ENCODE measurements at places on chromosomes 2 and 18.

GRCh38 chr2:191051177-191051576 lies 37.2 kb upstream of the STAT1 start:
- H3K27ac ChIP-seq, result no peak overlapping the region
- no peak overlapping the region for H3K4me3 ChIP-seq
- H3K27me3 ChIP-seq, result no peaks in the 10 kb centered on the region
- H3K4me1 ChIP-seq, result peaks cover 18% of the 10 kb centered on the region
- DNase-seq, result no peak

DNA sequence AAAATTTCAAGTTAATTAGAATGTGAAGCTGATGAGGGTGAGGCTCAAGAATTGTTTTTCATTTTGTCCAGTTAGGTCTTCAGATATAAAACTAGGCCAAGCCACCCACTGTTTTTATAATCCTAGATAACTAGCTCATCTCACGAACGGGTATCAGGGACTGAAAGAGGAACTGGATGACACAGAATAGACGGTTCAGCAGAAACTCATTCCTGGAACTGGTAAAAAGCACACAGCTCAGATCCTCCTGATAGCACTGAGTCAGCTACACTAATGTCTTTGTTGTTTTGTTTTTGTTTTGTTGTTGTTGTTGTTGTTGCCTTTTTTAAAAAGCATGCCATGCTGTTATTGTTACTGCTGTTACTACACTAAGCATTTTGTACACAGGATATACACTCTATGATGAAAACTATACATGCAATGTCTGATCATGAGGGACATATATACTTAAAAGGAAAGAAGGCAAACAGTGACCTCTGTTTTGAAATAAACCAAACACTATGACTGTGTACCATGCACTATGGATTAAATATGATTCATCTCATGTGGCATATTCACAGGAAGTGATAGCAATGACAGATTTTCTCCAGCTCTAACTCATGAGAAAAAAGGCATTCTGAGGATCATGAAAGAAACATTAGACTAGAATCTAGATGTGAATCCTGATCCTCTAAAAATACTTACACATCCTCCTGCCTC lies 437.6 kb downstream of the NCKAP5 start:
- peaks cover 7% of the 10 kb centered on the region for H3K4me1 ChIP-seq
- H3K27me3 ChIP-seq, result peaks cover 12% of the 10 kb centered on the region
- H3K4me3 ChIP-seq, result no peak overlapping the region
- H3K27ac ChIP-seq, result no peak overlapping the region
- no peak for DNase-seq

DNA sequence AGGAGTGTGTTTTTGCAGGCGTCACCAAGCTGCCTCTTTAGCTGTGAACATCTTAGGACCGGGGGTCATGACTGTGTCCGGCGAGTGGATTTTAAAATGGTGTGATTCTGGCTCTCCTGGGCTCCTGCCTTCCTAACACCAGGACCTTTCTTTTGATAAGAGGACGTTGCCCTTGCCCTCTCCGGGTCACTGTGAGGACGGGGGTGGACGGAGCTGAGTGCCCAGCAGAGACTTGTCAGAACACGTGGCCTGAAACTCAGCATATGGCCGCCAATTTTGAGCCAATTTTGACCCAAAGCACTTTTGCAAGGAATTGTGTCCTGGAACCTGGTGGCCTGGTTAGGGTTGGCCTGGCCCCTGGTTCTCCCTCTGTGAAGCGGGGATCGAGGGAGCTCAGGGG lies 40.2 kb downstream of the RTP5 start:
- H3K4me3 ChIP-seq, result no peak overlapping the region
- peaks cover 4% of the 10 kb centered on the region for H3K4me1 ChIP-seq

DNA sequence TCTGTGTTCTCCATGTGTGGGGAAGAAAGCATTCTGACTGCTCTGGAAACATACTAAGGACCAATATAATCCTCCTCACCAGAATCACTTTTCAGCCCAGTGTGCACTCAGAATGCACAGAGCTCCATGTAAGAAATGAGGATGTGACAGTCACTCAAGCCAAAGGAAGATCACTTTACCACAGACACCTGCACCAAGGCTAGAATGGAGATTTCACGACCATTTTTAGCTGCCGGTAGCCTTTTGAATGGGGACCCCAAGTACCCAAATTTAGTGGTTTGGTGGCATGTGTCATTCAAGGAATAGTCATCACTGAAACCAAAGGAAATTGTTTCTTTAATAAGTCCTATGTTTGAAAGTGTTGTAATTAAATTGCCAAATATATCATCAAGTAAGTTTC lies 613.2 kb upstream of the ACVR2A start:
- no peaks in the 10 kb centered on the region for H3K27me3 ChIP-seq
- no peaks in the 10 kb centered on the region for H3K36me3 ChIP-seq
- no peak for DNase-seq
- no peak overlapping the region for H3K4me3 ChIP-seq

- no peak overlapping the region for H3K4me3 ChIP-seq
- no peaks in the 10 kb centered on the region for H3K4me1 ChIP-seq
- peaks cover 7% of the 10 kb centered on the region for H3K36me3 ChIP-seq
- H3K27me3 ChIP-seq, result no peaks in the 10 kb centered on the region
- H3K27ac ChIP-seq, result no peak overlapping the region
Measured at GRCh38 chr2:3189961-3190360, 187.7 kb downstream of the EIPR1 start.

DNA sequence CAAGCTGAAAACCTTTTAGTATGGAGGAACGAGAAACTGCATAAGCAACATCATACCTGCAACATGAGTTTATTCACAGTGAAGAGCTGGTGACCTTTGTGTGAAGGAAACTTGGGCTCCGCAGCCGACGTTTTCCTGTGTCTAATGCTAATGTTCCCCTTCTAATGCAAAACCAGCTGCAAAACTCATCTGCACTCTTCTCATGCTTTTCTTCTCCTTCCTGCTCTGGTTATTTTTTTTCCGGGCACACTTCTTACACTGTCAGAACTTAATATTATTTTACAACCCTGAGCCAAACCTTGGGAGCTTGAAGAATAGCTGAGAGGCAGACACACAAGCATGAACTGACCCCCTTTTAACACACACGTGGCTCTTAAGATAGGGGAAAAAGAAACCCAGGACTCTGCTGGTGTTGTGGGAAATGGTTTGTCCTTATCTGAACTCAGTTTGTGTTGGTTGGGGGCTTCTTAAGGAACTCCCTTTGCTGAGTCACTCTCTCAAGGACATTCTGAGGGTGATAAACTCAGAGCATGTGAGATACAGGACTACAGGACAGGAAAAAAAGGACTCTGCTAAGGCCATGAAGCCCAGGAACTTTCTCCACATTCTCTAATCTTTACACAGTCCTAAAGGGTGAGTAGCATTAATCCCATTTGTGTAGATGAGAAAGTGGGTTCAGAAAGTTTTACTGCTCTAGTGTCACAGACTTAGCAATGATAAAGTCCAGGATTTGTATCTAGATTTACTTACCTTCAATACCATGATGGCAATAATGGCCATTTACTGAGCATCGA lies 439.3 kb upstream of the TRIB2 start:
- no peak overlapping the region for H3K27ac ChIP-seq
- no peak for DNase-seq

DNA sequence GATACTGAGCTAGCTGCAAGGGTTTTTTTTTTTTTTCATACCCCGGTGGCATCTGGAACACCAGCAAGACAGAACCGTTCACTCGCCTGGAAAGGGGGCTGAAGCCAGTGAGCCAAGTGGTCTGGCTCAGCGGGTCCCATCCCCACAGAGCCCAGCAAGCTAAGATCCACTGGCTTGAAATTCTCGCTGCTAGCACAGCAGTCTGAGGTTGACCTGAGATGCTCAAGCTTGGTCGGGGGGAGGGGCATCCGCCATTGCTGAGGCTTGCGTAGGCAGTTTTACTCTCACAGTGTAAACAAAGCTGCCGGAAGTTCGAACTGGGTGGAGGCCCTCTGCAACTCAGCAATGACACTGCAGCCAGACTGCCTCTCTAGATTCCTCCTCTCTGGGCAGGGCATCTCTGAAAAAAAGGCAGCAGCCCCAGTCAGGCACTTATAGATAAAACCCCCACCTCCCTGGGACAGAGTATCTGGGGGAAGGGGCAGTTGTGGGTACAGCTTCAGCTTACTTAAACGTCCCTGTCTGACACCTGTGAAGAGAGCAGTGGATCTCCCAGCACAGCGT lies 5.1 kb upstream of the MIB1 start:
- H3K4me1 ChIP-seq, result peaks cover 7% of the 10 kb centered on the region
- DNase-seq, result no peak
- peaks cover 14% of the 10 kb centered on the region for H3K36me3 ChIP-seq
- H3K27me3 ChIP-seq, result no peaks in the 10 kb centered on the region
- H3K27ac ChIP-seq, result no peak overlapping the region
- no peak overlapping the region for H3K4me3 ChIP-seq

DNA sequence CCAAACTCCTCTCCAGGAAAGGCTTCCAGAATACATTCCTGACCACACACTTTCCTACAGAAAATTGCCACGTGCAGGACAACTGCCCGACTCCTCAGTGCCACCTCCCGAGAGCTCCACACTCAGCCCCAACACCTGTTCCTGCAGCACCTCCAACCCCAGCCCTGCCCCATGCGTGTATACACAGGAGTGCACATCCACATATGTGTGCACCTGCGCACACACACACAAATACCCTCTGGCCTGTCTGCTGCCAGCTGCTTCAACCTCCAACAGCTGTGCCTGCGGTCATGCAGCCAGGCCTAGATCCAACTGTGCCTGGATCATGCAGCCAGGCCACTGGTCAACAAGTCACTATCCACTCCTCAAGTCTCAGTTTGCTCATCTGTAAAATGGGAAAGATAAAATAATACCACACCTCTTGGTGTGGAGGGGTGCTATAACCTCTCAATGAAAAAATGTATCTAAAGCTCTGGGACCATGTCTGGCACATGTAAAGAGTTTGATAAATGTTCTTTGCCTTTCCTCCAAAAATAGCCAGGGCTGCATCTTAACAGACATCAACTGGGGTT lies 152.1 kb upstream of the ID2 start:
- H3K4me3 ChIP-seq, result peak overlapping the region; percentile 26
- peaks cover 18% of the 10 kb centered on the region for H3K4me1 ChIP-seq
- no peak for DNase-seq
- H3K27me3 ChIP-seq, result no peaks in the 10 kb centered on the region
- H3K27ac ChIP-seq, result peak overlapping the region; percentile 62

DNA sequence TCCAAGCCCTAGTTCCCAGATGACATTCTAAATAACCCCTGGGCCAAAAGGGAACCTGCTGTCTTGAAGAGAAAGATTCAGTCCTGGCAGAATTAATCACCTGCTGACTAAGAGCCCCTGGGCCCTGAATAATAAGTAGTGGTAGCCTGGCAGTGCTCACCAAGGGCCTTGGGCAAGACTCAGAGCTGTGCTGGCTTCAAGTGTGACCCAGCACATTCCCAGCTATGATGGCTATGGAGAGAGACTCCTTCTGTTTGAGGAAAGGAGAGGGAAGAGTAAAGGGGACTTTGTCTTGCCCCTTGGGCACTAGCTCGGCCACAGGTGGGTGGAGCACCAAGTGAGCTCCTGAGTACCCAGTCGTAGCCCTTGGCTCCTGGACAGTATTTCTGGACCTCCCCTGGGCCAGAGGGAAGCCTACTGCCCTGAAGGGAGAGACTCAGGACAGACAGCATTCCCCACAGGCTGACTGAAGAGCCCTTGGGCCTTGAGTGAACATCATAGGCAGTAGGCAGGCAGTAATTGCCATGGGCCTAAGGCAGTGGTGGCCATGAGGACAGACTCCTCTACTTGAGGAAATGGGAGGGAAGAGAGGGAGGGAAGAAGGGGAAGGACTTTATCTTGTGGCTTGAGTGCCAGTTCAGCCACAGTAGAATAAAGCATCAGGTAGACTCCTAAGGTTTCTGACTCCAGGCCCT lies 40.0 kb upstream of the INPP4A start:
- peaks cover 4% of the 10 kb centered on the region for H3K27me3 ChIP-seq
- H3K27ac ChIP-seq, result no peak overlapping the region
- H3K4me1 ChIP-seq, result no peaks in the 10 kb centered on the region
- no peaks in the 10 kb centered on the region for H3K36me3 ChIP-seq
- no peak overlapping the region for H3K4me3 ChIP-seq
- DNase-seq, result no peak

DNA sequence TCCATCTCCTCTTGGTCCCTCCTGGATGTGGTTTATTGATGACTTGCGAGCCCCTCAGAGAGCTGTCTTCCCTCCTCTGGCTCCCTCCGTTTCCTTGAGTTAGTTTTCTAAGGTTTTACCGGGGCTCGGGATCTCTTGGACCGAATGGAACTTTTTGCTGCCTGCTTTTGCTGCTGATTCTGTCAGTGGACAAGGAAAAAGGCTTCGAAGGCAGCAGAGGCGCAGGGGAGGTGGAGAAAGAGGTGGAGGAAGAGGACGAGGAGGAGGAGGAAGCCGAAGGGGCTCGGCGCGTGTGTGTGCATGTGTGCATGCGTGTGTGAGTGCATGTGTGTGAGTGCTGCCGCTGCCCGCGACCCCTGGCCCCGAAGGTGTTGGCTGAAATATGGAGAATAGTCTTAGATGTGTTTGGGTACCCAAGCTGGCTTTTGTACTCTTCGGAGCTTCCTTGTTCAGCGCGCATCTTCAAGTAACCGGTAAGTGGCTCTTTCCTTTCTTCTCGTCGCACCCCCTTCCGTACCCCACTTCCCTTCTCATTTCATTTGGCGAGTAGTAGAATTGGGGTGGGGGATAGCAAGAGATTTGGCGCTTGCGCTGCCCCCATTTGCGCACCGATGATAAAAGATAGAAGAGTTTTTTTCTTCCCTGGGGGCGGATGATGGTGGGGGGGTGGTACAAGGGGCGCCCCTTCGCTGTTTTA lies 557 bp downstream of the DCC start:
- H3K27ac ChIP-seq, result peak overlapping the region; percentile 19
- DNase-seq, result no peak
- peaks cover 26% of the 10 kb centered on the region for H3K4me1 ChIP-seq
- peaks cover 57% of the 10 kb centered on the region for H3K27me3 ChIP-seq
- no peak overlapping the region for H3K4me3 ChIP-seq

GRCh38 chr2:72108121-72108520 lies 39.5 kb downstream of the CYP26B1 start:
- DNase-seq, result no peak
- no peak overlapping the region for H3K27ac ChIP-seq
- no peaks in the 10 kb centered on the region for H3K4me1 ChIP-seq
- H3K36me3 ChIP-seq, result no peaks in the 10 kb centered on the region
- H3K4me3 ChIP-seq, result no peak overlapping the region

- H3K4me1 ChIP-seq, result no peaks in the 10 kb centered on the region
- H3K36me3 ChIP-seq, result no peaks in the 10 kb centered on the region
- no peak for DNase-seq
Measured at GRCh38 chr2:74606927-74607326, 41.2 kb downstream of the M1AP start.

GRCh38 chr2:79320871-79321270 lies 161.3 kb upstream of the REG3A start:
- H3K36me3 ChIP-seq, result no peaks in the 10 kb centered on the region
- H3K4me1 ChIP-seq, result no peaks in the 10 kb centered on the region
- no peak overlapping the region for H3K4me3 ChIP-seq
- DNase-seq, result no peak
- no peak overlapping the region for H3K27ac ChIP-seq

- no peak for DNase-seq
- H3K4me1 ChIP-seq, result peaks cover 1% of the 10 kb centered on the region
- no peak overlapping the region for H3K27ac ChIP-seq
- no peak overlapping the region for H3K4me3 ChIP-seq
Measured at GRCh38 chr2:206639636-206640035, 2.7 kb upstream of the FAM237A start.

DNA sequence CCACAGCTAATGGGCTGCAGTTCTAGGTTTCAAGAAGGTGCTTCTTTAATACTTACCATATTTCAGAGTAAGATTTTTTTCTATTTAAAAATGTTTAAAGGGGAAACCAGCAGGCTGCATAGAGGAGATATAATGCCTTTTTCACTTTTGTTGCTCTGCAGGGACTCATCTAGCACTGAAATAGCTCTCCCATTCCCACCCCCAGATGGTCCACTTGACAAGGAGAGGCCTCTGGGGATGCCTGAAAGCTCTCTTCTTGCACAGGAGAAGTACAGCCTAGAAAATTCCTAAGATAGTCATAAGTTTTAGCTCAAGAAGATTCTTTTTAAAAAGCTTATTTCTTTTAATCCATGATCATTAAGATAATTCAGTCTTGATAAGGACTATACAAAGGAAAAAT lies 126.4 kb downstream of the CDH2 start:
- no peaks in the 10 kb centered on the region for H3K27me3 ChIP-seq
- peaks cover 21% of the 10 kb centered on the region for H3K4me1 ChIP-seq

All from progenitor cell of endocrine pancreas (in vitro differentiated cells).